ENCODE measurements at places on chromosomes 4 and X.

DNA sequence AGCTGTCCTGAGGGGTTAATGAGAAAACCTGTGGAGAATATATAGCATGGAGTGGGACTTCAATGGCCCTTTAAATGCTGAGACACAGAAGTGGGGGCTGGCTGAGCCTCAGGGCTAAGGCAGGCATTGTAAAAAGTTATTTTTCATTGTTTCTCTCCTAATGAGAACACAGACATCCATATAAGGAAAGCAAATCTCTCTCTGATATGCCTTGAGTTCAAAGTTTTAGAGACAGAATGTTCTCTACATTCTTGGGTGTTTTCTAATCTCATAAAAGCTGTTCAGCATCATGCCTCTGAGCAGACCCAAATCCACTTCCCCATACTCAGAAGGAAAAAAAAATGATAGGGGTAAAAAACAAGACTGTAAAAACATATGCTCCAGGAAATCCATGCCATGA is 16.8 kb upstream of the RAB40A start:
- DNase-seq: no peak

DNA sequence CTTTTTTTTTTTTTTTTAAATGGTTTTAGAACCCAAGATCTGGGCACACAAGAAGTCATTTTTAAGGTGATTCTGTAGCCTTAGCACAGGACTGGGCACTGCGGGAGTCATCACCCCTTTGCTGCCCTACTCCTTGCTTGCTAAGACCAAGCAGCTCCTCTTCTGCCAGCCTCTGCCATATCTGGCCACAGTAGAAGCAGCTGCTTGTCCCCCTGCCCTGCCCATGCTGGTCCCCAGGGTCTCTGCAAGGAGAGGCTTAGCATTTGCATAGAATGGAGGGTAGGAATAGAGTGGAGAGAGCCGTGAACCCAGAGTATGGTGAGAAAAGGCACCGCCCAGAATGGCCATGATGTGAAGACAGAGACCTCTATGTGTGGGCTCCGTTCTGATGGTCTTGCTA is 109.3 kb downstream of the ADRA2C start:
- DNase-seq: peak; percentile 5

DNA sequence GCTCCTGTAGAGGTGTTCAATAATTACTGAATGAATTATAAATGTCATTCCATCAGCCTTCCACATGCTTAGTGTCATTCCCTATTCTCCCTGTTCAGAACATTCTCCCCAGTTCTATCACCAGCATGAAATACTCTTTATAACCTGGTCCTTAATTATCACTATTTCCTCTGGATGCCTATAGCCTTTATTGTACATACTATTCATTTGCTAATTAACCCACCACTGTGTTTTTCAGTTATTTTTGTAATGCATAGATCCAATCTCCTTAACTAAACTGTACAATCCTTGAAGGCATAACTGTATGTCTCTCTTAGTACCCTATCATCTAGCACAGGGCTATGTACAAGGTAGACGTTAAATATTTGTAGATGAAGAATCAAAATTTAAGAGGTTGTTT is 1.2 kb downstream of the ABCB7 start:
- no peak for DNase-seq

- DNase-seq: no peak
These were observed 131.2 kb downstream of the ZNF518B start for GRCh38 chr4:10326075-10326474.

DNA sequence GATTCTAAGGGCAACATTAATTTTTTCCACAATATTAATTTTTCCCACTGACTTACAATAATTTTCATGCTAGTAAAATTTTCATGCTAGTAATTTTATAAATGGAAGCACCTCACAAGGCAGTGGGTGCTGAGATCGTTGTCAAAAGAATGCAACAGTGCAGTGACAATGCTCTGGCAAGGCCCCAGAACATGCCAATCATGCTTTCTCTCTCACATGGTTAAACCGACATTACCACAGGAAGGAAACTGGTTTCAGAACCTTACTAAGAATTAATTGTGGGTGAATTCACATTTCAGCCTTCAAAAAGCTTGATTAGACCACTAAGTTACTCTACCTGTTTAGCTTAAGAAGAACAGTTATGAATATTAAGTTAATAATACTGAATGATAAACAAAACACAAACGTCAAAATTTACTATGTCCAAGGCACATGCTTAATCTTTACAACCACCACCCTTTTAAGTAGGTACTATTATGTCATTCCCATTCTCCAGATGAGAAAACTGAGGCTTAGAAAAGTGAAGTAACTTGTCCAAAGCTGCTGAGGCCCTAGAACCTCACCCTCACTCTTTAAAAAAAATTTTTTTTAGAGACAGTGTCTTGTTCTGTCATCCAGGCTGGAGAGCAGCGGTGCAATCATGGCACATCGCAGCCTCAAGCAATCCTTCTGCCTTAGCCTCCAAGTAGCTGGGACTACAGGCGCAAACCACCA is 10.0 kb upstream of the OPHN1 start:
- DNase-seq: no peak

DNA sequence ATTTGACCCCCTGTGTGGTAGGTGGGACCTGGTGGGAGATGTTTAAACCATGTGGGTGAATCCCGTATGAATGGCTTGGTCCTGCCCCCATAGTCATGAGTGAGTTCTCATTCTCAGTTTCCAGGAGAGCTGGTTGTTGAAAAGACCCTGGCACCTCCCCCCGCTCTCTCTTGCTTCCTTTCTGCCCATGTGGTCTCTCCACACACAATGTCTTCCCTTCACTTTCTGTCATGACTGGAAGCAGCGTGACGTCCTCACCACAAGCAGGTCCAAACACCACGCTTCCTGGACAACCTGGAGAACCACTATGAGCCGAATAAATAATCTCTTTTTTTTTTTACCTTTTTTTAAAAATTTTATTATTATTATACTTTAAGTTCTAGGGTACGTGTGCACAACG is 3.5 kb upstream of the CSF2RA start:
- DNase-seq: no peak

DNA sequence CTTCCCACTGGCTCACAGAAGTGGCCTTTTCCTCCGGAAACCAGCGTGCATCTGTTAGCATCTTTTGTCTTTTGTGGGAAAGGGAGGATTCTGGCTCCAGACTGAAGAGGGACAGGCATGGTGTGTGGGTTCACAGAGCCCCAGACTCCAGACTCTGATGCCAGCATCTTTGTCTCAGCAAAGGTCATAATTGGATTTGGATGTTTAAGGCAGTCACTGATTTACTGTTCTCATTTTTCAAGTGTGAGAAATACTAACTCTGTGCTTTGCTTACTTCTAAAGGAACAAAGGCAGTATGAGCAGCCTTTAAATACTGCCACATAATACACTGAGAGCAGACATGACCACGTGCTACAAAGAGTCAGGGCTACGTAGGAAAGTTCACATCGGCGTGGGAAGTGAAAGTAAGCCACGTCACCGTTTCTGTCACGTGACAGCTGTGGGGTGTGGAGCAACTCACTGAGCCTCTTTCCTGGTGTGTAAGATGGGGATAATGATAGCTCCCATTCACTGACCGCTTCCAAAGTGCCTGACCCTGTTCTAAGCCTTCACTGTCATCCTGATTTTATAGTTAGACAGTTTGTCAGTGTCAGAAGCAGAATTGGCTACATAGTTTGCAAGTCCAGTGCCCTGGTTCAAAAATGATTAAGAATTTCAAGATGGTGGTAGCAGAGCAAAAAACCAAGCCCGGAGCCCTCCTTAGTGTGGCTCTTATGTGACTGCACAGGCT is 24.8 kb upstream of the TMSB4X start:
- DNase-seq: no peak
